Epithelial cell of prostate (primary cell): ENCODE measurements at places on chromosomes 4 and X.
A peak's percentile ranks its signal among the peaks of the same experiment; 100 is the strongest.

DNA sequence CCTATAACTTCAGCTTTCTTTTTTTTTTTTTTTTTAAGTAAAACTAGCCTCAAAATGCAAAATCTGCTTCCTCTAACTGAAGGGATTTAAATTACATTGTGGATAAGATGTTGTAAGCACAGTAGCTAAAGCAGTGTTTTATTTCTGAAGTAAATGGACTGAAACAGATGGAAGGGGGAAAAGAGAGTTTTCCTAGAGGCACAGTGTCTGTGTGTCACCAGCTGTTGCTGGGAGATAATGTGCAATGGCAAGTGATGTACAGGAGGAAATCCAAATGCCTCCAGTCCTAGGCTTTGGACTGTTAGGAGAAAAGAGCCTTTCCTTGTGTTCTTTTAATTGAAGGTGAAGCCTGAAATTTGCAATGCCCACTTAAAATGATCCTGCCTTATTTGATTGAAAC, 672.1 kb downstream of the GRXCR1 start:
- no peak for DNase-seq

GRCh38 chrX:48664156-48664555, 19.4 kb upstream of the WAS start:
- DNase-seq, result no peak

- no peak for DNase-seq
Measured at GRCh38 chrX:111608724-111609123, 72.2 kb upstream of the ALG13 start.

DNA sequence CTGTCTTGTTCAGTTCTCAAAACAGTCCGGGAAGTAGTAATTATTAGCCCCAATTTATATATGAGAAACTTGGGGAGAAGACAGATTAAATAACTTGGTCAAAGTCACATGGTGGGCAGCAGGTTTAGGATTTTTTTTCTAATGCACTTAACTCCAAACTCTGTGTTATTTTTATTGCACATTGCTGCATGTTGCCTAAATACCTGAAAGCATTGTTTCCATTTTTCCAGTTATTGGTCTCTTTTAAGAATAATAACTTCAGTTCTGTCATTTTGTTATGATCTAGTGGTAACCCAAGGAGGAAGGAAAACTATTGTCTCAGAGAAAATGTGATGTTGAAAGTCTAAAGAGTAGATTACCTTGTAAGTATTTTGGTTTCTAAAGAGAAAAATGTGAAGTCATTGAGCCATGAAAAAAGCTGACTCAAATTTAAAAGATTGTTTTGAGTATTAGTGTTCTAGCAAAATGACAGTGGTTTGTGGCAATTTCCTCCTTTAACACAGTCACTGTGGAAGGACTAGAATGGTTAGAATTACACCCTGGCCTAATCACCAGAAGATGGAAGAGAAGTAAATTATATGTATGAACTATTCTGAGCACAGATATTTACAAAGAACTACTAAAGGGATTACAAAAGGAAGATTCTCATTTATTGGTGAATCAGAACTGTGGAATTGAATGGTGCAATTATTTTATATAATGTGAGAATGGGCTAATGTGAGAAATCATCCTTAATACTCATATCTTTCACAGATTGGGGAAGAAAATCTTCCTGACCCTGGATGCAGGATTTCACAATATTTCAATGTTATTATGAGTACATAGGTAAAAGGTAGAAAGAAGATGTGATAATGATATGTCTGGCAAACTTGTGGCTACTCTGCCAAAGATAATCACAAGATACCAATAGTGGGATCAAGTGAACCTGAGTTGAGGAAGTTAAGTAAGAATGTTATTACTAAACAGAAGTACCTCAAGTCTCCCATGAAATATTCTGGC, 21.7 kb upstream of the CXCL8 start:
- no peak for DNase-seq

- DNase-seq, result no peak
Measured at GRCh38 chrX:30905321-30905720, 16.3 kb upstream of the TAB3 start.

DNA sequence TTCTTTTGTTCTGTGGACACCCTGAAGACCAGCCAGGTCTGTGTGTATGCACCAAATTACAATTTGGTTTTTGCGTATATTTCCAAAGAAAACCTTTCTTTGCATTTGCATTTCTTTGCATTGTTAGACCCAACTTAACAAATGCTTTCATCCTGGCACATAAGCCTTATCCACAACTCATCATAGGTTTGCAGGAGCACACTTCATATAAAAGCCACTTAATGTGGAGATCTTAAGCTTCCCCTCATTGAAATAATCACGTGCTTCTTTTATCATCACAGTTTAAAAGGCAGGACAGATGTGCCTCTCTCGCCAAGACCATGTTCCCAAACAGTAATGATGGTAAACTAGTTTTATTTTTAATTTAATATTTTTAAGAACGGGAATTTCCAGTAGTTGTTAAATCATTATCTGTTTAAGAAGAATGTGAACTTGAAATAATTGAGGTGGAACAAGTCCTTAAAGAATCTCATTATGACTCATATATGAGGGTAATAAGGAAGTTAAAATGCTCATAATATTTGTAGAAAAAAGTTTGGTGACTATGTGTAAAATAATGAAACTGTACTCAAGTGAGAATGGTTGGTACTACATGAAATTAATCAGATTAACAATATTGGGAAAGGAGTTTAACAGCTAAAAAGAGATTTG, 65.5 kb downstream of the GLRA3 start:
- DNase-seq, result no peak

DNA sequence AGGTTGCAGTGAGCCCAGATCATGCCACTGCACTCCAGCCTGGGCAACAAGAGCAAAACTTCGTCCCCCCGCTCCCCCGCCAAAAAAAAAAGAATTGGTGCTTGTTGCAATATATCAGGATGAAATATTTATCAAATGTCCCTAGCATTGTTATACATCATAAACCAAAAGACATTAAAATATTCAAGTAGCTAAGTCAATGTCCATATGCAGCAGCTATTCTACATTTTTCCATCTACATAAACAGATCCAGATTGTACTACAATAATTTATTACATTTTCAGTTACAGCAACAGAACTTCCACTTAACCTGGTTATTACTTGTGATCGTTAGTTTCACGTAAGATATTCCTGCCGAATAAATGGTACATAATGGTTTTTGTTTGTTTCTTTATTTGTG, 64.1 kb downstream of the ARAP2 start:
- DNase-seq, result no peak

DNA sequence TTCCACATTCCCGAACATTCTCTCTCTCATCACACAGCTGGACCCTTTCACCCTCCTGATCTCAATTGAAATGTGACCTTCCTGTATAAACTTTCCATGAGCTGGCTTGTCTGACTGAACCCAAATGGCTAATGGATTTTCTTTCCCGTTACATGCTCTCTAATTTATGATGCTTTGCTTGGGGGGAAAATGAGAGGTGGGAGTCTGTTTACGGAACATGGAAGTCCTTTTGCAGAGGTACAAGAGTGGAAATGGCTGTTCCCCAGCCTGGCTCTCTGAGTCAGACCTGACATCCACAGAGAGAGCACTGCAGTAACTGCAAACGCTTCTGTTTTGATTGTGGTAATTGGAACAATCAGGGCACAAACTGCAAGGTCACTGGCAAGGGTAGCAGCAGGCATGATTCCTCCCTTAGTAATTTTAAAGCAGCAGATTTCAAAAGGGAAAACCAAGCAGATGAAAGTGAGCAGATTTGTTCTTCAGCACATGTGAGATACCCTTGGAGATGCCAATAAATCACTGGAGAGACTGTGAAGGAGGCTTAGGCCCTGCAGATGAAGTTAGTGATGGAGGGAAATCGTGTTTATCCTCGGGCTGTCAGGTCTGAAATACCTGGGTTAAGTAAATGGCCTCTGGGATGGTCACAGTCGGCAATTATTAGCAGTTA, 83.9 kb downstream of the SNCA start:
- DNase-seq, result peak; percentile 43

DNA sequence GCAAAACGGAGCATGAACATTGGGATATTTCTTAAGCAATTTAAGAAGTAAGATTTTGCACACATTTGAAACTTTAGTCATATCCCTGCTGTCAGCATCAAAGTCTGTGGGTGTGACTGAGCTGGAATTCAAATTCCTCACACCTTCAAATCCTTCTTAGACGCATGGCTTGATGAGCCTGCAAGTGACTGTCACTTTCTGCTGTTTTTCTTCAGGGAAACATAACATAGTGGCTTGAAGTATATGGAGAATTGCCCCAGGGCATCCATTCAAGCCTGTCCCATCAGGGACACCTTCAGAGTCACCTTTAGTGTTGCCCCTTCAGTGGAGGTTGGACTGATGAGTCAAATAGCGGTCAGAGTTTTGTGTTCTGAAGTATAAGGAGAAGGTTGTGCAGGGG, 17.4 kb downstream of the FHDC1 start:
- DNase-seq, result no peak

GRCh38 chr4:1043651-1044468, 32.4 kb downstream of the FGFRL1 start:
- peak; percentile 88 for DNase-seq

DNA sequence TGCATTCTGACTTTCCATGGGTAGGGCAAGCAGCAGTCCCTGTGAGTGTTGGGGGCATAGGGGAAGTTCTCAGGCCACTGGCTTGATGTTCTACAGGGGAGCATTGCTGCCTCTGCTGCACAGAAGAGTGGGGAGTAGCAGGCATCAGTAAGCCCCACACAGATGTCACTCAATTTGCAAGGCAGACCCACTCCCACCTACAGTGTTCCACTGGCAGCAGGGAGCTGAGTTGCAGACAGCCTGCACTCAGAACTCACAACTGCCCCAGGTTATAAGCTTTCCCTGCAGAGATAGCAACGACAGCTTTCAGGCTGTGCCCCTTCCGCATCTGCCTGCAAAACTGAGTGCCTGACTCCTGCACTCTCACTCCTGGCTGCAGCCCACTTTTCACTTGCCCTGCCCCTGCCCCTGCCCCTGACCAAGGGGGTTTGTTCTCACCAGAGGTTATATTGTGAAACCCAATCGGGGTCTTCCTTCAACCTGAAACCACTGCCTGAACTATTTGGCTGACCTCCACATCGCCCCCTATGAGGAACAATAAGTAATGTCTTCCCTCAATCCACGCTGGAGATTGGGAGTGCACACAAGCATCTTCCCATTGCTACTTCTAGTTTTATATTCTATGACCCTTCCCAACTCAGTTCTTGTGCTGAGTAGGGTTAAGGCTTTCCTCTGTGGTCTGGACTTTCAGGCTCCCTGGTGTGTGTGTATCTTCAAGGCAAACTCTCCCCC, 227.4 kb upstream of the CXorf51B start:
- no peak for DNase-seq

DNA sequence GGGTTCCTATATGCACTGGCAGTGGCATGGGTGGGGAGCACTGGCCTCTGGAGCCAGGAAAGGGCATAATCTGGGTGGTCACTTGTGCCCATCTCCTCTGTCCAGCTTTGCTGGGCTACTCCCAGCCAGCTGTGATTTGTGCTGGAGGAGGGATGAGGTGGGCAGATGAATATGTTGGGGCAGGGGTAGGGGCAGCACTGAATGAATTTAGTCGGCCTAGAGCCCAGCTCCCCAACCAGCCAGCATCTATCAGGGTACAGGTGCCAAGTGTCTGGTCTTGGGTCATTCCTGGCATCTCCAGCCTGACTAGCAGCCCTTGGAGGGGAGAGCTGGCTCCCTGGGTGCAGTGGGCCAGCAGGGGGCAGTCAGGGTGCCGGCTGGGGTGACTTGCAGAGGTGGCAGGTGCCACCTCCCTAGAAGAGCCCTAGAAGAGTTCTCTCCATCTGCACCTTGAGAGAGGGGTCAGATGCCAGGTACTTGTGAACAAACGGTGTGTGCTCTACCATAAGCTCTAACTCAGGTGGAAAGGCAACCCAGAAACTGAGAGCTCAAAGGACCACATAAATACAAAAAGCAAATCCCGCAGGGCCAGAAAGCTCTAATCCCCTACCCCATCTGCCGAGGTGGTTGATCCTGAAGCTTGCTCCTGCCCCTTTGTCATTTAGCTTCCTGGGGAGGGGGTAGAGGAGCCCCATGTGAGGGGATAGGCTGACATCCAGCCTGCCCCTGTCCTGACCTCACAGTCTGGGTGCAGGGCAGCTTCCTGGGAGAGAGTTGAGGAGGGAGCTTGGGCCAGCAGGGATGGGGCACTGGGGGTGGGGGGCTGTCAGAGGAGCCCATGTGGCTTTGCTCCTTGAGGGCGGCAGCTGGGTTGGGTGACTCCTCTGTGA, 2.2 kb downstream of the SORCS2 start:
- DNase-seq, result no peak

DNA sequence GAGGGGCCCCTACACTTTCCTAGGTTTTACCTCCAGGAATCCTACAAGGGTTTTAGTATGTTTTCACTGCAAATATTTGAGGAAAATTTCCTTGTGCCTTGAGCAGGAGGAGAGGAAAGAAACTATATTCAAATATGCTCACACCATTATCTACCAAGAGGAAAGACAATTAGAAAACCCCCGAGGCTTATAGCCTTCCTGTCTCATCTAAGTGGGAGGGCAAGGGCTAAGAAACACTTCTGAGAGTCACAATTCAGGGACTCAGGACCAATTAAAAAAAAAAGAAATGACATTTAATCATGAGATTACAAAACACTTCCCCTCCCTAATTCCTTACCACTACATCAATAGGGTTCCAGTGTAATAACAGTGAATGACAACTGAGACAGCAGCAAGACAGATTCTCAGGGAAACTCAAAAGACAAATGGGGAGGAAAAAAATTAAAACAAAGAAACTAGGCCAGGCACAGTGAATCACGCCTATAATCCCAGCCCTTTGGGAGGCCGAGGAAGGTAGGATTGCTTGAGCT, 45.6 kb downstream of the ATRX start:
- DNase-seq, result no peak

DNA sequence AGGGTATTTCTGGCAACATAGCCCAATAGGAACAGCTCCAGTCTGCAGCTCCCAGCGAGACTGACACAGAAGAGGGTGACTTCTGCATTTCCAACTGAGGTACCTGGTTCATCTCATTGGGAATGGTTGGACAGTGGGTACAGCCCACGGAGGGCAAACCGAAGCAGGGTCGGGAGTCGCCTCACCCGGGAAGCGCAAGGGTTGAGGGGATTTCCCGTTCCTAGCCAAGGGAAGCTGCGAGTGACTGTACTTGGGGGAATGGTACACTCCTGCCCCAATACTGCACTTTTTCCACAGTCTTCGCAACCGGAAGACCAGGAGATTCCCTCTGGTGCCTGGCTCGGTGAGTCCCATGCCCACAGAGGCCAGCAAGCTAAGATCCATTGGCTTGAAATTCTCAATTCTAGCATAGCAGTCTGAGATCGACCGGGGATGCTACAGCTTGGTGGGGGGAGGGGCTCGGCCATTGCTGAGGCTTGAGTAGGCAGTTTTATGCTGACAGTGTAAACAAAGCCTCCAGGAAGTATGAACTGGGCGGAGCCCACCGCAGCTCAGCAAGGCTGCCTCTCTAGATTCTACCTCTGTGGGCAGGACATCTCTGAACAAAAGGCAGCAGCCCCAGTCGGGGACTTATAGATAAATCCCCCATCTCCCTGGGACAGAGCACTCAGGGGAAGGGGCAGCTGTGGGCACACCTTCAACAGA, 14.0 kb upstream of the ADAD1 start:
- DNase-seq, result no peak

DNA sequence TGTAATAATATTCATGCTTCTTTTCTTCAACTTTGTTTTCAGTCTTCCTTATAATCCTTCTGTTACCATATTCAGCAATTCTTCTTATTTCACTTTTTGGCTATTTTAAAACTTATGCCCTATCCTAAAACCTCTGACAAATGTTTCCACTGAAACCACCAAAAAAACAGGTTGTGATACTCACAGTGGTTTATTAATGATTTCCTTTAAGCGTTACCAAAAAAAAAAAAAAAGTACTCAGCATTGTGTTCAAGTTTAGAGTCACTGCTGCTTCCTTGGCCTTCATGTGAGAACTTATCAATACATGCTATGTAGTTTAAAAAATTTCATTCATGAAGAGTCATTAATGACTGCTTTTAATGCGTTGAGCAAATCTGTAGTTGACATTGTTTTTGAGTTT, 35.4 kb upstream of the UGT2A3 start:
- no peak for DNase-seq
